ENCODE measurements at places on chromosomes 2 and 18.

- DNase-seq: no peak
Measured at GRCh38 chr2:98507891-98508708, 63.4 kb downstream of the INPP4A start.

DNA sequence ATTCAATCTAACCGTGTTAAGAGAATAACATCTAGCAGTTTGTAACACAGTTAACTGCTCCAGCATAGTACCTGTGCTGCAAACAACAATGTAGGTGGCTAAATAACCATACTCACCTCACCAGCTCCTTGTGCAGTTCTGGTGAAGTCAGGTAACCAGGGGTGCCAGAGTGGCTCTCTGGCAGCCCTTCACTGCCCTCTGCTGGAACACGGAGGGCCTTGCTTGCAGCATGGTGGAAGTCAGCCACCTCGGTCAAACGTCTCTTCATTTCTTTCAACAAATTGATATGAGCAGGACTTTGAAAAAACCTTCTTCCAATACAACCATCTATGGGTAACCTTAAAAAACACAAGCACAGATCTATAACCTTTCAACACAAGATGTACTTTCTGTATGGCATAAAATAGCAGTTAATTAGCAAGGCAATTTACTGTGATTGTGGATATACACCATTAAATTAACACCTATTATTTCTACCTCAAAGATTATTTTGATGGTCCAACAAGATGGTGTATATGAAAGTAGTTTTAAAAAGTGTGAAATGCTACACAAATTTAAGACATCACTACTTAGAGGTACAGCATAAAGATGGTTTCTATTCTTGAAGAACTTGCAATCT is 56.6 kb downstream of the EPG5 start:
- DNase-seq: no peak

DNA sequence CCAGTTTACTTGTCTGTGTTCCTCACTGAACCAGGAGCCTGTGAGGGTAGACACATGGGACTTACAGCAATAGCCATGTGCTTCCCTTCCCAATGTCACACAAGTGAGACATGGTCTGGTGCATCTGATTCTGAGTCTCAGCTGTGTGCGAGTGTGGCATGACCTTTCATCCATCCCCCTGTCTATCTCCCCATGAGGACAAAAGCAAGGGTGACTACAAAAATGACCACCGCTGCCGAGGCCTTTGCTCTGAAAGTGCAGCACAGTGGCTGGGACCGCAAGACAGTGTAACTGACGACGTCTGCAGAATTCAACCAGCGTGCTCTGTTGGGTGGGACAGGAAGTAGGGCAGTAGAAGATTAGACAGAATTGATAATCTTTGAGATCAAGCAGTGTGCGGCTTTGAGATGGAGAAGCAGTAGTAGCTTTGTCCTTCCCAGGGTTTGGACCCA is 50.5 kb downstream of the RAB31 start:
- no peak for DNase-seq

- DNase-seq: no peak
Measured at GRCh38 chr2:173458991-173459780, 104.5 kb downstream of the CDCA7 start.

DNA sequence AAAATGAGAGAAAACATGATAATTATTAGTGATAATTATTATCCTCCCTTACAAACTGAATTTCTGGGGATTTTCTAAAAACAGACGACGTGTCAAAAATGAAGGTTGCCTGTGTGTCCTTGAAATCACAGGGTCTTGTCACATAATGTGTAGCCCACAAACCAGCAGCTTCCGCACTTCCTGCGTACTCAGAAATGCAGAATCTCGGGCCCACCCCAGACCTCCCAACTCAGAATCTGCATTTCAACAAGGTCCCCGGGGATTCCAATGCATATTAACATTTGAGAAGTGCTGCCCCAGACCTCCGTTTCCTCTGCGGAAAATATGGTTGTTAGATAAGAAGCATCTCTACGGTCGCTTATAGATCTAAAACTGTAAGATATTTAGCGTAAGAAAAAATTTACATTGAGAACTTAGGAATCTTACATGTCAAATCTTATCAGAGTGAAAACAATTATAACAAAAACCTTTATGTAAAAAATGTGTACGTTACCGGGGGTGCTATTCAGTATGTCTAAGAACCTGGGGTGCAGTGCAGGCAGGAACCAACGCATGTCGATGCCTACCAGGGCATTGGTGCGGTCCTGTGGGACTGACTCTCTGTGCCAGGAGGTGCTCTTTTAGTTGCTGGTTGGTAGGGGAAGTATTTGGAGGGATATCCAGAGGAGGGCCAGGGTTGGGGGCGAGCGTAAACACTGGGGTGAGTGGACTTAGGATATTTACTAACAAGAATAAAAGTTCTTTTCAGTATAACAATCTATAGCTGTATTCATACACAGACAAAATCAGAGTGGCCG is 15.2 kb downstream of the CDKL4 start:
- no peak for DNase-seq

DNA sequence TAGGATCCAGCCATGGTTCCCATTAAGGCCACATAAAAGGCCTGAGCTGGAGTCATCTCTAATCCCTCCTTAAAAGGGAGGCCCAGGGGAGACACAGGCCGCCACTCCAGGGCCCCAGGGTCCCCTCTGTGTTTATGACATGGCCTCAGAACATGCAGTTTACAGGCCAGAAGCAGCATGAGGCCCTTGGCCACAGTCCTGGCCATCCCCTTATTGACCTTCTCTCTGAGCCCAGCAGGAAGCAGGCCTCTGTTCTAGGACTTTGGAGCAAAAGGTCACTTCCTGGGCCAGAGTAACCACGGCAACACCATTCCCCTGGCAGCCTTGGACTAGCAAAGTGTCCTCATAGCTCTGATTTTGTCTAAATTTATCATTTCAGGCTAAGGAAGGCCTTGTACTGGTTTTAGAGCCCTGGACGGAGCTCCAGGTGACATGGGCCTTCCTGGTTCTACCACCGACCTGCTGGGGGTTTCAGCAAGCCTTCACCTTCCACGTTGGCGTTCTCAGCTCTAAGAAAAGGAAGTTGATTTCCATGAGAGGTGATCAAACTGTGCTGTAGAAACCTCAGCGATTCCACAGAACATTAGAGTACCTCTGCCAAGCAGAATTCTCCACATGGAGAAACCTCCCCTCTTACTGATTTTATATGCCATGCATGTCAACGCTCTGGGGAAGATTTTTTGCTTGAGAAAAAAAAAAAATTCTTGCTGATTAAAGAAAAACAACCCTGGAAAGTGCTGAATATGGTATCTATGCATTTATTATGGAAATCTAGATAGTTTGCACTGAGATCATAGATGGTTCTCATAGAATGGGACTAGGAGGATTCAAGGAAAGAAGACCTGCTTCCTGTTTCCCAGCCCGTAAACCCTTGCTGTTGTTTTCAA is 53.7 kb downstream of the HS1BP3 start:
- DNase-seq: no peak

DNA sequence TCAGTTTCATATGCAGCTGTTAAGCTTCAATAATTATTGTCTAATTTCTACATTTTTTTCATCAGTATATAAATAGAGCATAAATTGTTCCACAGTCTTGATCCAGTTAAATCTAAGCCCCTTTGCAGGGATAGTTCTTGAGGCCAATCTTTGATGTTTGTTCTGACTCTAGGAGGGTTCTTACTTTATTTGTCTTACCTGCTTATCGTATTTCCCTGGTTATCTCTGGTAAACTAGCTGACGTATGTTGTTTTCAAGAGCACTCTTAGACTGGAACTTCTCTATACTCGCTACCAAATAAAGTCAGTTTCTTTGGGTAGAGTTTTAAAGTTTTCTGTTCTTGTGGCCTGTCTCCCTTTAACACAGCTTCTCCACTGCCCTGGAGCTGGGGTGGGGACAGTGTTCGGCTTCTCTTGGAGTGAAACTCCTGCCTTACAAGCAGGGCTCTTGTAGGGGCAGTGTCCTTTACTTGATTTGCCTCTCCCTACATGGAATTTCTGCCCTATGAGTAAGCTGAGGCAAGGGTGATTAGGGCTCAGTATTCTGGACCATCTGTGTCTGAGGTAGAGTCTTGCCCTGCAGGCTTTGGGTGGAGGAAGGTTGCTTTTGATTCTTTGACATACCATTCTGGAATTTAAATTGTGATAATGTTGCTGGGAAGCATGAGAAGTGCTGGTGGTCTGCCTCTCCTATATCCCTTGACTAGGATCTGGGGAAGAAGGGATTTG is 90.3 kb downstream of the PTPN4 start:
- no peak for DNase-seq

DNA sequence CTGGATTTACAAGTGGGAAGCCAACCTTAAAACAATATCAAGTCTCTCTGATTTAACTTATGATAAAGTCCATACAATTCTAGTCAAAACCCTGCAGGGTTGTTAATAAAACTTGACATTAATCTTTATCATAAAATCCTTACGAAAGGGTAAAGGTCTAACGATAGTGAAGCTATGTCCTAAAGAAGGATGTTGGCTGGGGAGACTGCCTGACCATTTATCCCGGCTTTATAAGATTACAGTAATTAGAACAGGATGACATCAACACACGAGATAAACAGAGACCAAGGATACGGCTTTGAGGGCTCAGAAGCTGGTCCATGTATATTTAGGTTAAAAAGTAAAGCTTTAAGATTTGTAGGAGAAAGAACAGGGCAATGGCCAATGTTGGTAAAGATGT is 189.0 kb upstream of the COPS8 start:
- no peak for DNase-seq

DNA sequence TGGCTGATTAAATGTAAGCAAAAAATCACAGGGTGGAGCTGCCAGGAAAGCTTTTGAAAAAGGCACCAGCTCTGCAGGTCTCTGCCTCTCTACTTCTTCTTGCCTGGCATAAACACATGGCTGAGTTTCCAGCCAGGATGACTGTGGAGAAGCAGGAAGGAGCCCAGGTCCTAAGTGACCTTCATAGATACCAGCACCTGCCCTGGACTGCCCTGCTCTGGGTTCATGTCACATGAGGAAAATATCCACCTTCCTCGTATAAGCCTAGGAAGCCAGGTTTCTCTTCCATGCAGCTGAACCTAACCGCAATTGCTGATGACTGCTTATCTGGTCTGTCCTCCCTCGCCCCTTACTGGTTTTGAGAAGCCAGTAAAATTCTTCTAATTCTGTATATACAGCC is 47.8 kb upstream of the CREB1 start:
- DNase-seq: no peak

GRCh38 chr18:2102022-2102421 is 469.3 kb downstream of the METTL4 start:
- no peak for DNase-seq

DNA sequence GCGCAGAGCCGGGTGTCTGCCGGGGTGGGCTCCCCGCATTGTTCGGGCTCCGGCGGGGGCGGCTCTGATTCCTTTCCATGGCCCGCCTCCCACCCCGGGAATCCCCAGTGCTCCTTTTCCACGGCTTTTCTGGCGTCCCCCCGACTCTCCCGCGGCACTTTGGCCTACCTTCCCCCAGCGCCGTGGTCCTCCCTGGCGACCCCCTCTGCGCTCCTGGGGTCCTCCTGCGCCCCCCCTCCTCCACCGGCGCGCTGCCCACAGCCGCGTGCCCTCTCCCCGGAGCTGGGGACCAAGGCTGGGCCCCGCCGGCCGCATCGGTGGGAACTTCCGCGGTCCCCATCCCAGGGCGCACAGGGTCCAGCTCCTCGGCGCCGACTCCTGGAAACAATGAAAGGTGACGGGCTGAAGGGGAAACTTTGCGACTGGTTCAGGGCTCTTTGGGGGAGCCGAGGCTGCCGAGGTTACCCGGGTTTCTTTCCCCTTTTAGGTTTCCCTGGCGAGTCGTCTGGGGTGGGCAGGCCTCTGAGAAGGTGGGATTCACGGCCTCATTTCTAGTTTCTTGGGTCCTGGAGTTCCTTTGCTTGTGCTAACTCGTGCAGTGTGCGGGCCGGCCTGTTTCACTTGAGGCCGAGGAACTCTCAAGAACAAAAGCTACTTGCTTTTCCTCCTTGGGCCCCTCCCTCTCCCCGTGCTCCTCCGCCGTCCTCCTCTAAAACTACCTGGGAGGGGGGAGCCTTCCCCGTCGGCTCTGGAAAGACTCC is 2.2 kb downstream of the TGIF1 start:
- no peak for DNase-seq

DNA sequence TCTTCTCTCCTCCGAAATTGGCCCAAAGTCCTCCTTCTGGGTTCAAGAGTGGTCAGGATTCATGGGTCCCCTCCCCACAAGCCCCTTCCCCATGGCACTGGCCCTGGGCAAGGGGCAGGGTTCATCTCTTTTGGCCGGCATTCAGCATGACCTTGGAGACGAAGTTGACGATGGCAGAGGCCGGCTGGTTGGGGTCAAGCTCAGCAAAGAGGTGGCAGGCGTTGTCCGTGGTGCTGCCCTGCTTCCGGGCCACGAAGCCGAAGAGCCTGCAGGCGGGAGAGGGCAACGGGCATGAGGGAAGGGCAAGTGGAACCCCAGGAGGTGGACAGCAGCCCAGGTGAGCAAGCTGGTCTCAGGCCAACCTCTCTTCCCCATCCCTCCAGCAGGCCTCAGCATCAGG is 198.5 kb downstream of the TNS1 start:
- no peak for DNase-seq
